CD4-positive, alpha-beta T cell (primary cell): ENCODE measurements at places on chromosomes 4 and X. TPM values are rescaled to one million over a fixed set of nuclear protein-coding genes. Genes with fewer than 3 reads are reported as not detected.

CCSER1 gene
- 0.36 TPM for total RNA-seq

GRCh38 chr4:107825072-107825824, 516 bp downstream of the SGMS2 start:
- no peak for DNase-seq

ZBTB49 gene
- total RNA-seq: 6.6 TPM

- DNase-seq: no peak
Observed at GRCh38 chr4:107388736-107389274, 331.2 kb downstream of the PAPSS1 start.

DNA sequence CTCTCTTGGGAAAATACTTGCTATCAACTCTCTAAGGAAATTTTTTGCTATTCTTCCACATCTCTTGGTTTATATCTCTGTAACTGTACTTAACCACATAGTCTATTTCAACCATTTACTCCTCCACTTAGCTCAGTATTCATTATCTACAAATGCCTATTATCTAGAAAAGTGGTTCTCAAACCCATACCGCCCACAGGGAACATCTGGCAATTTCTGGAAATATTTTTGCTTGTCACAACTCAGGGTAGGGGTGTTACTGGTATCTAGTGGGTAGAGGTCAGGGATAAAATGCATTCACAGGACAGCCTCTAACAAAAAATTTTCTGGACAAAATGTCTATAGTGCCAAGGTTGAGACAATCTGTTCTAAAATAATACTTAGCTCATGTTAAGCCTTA, 14.4 kb downstream of the ATRX start:
- no peak for DNase-seq

DNA sequence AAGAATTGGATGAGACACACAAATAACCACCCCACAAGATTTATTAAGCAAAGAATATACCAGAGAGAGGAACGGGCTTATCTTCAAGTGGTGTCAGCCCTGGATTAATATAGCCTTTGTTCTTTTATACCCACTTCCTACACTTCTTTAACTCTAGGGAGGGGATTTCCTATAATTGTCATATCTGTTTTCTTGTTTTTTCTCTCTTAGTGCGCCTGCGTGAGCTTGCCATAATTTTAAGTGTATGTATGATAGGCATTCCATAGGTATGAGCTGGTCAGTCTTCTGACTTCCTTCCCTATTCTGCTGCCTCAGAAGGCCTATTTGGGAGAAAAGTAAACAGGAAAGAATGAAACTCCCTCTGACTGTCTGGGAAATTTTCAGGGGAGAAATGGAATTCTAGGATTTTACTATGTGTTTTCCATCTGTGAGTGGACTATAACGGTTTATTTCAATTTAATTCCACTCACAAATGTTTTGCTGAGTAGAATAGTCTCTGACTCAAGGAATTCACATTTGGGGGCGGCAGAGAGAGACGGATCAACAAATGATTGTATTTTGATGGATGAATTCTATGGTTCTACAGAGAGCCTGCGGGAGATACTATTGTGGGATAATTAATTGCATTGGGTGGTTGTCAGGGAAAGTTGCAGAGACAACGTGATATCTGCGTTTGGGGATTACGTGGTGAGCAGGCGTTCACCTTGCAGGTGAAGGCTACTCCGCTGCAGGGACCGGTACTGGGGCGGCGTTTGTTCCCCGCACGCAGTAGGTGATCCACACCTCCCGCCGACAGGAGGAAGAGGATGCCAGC, 626 bp upstream of the CEP135 start:
- peak; percentile 63 for DNase-seq

DNA sequence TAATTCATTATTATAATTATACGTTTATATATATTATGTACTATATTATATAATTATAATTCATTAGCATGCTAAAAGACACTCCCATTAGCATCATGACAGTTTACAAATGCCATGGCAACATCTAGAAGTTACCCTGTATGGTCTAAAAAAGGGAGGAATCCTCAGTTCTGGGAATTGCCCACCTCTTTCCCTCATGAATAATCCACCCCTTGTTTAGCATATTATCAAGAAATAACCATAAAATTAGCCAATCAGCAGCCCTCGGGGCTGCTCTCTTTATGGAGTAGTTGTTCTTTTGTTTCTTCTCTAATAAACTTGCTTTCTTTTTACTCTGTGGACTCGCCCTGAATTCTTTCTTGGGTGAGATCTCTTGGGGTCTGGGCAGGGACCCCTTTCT, 42.8 kb upstream of the SLC10A7 start:
- DNase-seq: no peak

DNA sequence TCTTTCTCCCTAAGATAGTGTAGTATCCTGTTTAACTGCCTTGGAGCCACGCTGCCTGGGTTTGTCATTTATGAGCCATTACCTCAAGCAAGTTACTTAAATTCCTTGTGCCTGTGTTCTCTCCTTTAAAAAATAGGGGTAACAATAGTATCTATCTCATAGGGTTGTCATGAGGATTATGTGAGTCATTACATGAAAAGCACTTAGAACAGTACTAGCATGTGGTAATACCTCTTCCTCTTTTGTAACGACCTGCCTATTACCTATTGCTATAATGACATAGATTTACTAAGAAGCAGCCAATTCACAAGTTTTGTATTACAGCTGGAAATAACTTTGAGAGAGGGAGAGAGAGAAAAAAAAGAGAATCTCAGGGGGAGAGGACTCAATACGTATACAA, 834.7 kb downstream of the RAPGEF2 start:
- no peak for DNase-seq
